NT2/D1 (cell line): ENCODE measurements at places on chromosomes 11 and 22.

GRCh38 chr11:108093128-108093904 lies 28.1 kb upstream of the ACAT1 start:
- DNase-seq: no peak

- DNase-seq: no peak
Measured at GRCh38 chr11:64441127-64441526, 82.2 kb downstream of the RPS6KA4 start.

DNA sequence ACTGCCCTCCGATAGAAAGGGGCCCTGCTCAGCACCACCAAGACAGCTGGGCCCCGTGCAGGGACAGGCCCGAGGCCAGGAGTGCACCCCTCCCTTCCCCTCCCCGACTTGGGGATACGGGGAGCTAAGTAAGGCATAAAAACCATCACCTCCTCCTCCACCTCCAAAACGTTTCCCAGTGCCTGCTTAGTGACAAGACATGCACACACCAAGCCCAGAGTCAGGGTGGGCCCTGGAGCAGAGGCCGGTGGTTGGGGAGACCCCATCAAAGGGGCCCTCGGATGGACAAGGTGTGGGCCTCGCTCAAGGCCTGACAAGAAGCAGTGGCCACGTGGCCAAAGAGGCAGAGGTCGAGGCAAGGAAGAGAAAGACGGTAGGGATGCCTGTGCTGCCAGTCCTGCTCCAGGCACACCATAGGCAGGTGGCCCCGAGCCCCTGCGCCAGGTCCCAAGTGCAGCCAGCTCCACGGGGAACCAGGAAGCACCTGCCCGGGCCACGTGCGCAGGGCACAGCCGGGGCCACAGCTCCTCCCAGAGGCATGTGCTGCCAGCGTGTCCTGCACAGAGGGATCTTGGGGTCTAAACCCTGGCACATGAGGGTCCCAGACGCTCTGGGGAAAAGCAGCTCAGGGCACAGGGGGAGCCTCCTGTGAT lies 53.0 kb downstream of the BRD1 start:
- no peak for DNase-seq

- DNase-seq: no peak
Measured at GRCh38 chr11:69325446-69325845, 31.5 kb downstream of the MYEOV start.

- no peak for DNase-seq
Measured at GRCh38 chr11:73716153-73717056, 44.5 kb downstream of the RAB6A start.

DNA sequence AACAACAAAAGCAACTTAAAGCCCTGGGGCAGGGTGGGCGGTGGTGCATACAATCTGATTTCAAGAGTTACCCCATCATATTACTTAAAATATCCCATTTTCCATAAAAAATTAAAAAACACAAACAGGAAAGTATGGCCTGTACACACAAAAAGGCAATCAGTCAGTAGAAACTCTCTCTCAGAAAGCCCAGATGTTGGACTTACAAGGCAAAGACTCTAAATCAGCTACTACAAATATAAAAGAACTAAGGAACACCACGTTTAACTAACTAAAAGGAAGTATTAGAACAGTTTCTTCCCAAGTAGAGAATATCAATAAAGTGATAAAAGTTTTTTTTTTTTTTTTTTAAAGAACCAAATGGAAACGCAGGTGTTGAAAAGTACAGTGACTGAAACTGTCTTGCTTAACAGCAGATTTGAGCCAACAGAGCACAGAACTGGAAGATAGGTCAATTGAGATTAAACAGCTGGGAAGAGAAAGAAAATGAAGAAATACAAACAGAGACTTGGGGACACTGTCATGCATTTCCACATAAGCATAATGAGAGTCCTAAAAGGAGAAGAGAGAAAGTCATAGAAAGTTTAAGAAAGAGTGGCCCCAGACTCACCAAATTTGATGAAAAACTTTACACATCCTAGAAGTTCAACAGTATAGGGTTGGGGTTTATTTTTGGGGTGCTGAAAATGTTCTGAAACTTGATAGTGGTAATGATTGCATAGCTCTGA lies 8.6 kb downstream of the SC5D start:
- DNase-seq: no peak

DNA sequence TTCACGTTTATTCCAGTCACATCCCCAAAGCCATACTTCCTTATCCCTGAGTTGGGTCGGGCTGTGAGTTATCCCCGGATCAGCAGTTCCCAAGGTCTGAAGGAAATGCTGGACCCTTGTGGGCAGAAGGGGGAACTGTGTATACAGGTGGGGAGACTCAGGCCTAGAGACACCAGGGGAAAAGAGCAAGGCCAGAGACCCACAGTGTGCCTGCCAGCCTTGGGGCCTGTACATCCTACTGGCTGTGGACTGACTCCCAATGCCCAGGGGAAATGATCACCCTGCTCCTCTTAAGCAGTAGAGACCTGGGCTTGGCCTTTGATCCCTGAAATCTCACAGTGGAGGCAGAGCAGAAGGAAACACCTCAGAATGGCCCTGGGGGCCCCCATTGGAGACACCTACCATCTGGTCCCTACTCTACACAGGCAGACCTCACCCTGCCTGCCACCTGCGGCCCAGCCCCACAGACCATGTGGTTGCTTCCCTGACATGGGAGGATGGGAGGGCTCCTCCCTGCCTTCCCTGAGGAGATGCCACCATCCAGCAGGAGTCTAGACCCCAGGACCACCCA lies 1.3 kb downstream of the SELENOM start:
- DNase-seq: no peak

DNA sequence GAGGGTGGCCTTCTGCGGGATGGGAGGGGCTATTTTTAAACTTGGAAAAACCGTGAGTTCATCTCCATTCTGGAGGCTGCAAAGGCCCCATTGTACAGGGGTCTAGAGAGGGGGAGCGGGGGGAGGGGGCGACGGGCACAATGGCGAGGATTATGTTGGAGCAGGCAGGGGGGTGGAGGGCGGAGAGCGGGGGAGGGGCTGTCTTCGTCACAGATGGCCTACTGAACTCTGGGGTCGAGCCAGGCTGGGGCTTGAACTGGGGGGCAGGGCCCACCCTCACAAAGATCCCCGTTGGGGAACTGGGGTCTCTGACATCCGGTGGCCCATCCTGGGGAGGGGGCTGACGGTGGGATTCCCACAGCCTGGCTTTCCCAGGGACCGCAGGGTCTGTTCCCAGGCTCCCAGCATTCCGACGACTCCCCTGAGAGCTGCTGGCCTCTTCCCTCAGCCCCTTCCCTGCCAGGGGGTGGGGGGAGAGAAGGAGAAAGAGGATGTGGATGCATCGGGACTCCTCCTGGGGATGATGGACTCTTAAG lies 3.4 kb upstream of the MCAM start:
- no peak for DNase-seq

GRCh38 chr22:35407362-35407761 lies 7.4 kb downstream of the MCM5 start:
- no peak for DNase-seq

DNA sequence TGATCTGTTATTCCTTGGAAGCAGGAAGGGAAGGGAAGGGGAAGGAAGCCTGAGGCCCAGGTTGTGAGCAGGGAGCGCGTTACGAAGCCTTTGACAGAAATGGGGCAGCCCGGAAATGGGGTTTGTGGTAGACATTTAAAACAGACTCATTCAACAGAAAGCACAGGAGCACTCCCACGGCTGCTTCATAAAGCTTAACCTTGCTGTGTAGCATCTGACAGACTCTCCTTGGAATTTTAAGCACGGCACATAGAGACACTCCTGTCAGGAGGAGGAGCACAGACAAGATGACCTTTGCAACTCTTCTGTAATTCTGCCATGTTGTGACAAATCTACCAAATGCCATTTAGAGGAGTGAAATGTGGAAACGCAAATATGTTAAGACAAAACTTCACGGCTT lies 131.6 kb downstream of the FBXO7 start:
- no peak for DNase-seq

DNA sequence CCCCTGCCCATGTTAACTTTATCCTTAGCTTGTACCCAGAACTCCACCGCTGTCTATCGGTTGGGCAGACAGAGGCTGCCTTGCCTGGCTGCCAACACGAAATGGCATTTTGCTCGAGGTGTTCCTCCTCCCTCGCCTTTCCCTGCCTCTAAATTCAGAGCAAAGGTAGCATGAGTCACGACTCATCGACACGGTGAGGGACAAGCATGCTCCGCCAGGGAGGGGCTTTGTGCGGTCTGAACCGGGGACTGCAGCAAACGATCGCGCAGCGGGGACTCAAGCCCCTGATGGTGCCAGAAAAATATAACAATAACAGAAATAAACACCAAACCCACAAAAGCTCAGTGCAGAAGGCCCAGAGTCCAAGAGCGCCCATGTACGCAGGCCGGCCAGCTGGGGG lies 52.3 kb downstream of the RTL6 start:
- DNase-seq: no peak

DNA sequence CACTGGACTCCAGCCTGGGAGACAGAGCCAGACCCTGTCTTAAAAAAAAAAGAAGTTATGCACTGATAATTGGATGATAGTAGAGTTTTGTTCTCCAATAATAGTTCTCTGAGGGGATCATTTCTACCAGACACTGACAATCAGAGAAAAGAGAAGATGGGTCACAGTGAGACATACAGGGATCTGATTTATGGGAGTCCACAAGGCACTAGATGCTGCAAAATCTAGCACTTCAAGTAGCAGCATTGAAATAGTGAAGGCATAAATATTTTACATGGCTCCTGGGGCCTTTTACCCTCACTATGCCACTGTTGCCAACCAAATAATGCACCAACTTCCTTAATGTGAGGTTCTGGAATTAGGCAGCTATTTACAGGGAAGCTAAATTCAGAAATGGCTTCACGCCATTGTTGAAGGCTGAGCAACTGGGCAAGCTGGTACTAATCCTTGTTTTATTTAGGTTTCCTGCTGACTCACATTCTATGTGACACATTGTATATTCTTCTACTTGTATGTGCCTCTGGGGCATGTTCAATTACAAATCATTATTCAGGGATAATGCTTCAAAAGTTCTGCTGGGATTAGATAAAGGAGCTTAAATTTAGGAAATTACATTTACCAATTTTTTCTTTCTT lies 38.2 kb upstream of the ABTB2 start:
- DNase-seq: no peak

DNA sequence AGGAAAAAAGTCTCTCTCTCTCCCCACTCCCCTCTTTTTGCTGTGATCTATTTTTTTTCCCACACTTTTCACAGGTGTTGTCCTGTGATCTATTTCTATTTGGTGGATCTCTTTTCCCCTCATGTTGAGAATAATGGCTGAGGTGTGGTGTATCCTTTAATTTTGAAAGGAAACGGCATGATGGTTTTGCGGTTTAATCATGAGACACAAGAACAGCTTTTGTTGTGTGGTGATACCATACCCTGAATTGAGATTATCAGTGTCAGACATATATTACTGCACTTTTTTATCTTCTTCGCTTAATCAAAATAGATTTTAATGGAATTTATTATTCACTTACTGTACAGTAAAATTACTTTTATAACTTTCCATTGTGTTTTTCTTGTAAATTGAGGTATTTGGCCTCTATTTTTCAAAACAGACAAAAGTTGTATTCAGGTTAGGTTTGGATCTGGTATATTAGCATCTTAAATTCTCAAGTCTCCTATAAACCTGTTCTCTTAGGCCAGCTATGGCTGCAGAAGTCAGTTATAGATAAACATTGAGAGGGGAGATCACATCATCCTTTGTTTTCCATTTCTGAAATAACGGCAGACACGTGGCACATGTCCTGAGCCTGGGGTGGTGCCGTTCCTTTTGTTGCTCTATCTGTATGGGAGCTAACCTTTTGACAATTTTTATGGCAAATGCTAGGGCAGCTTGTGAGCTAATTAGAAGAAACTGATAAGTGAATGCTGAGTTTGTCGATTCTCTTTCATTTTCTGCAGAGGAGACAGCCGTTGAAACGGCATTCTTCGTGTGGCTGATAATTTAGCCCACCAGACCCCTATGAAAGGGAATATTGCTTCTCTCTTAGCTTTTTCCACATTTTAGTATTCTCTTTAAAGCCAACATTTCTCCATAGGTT lies 25.8 kb downstream of the NF2 start:
- no peak for DNase-seq

DNA sequence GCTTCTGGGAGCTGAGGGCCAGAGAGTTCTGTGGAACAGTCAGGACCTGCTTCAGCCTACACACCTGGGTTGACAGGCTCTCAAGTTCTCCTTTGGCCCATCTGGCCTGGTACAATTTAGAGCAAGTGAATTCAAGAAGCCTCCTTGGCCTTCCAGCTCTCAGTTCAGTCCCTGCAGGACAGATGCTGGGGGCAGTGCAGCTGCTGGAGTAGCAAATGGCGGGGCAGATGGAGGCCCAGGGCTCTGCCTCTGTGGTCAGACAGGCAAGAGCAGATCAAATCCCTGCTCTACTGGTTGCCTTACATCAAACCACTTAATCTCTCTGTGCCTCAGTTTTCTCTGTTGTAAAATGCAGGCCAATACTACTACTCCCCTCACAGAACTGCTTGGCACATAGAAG lies 8.7 kb upstream of the KCNK7 start:
- DNase-seq: no peak

DNA sequence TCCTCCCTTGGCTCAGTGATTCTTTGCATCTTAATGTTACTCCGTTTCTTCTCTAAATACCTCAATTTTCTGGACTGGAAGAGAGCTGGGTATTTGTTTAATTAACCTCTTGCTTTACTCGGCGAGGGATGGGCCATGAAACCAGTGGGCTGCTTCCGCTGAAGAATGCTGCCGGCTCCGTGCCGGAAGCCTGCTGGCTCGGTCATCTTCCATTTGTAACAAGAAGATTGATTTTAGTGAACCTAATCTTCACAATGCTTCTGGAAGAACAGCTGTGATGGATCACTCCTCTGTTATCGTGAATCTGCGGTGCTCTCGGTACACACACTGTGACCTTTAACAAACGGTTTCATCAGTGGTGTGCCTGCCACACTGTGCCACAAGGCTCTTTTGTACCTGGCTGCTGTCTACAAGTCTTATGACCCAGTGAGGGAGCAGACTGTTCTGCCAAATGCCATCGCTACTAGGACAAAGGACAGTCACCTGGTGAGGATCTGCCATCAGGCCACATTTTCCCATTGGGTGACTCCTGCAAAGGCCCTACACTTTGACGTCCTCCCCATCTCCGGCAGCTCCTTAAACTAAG lies 25.3 kb upstream of the PARVB start:
- DNase-seq: no peak

DNA sequence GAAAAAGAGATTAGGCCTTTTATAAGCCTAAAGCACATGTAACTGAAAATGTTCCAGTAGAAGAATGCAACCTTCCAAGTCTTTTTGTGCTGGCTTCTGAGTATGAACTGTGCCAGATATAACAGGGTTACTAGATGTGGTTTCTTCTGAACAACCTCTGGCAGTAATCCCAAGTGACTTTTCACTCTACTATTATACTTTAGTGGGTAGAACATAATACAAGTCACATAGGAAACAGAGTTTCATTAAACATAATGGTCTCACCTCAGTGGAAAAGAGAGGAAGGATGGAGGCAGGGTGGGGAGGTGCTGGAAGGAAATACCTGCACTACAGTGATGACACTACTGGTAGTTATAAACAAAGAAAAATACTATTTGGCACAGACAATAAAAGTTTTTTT lies 81.3 kb downstream of the PHF21A start:
- no peak for DNase-seq
